DMS153 (cell line): ENCODE measurements at places on chromosomes 13 and 19.
A peak's percentile ranks its signal among the peaks of the same experiment; 100 is the strongest.

DNA sequence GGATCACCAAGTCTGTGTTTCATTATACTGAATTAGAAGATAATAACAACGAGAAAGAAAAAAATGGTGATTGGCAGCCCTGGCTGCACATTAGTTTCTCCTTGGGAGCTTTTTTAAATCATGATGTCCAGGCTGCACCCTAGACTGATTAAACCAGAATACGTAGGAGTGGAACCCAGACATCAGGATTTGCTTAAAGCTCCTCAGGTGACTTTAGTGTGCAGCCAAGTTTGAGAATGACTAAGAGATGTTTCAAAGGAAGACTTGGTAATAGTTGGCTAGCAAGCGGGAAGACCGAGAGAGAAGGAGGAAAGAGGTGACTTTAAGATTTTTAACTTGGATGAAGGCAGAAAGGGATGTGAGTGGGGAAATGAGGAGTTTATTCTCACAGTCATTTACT lies 71.4 kb upstream of the SERP2 start:
- DNase-seq: no peak

- DNase-seq: no peak
Measured at GRCh38 chr13:37344056-37344455, 238.6 kb upstream of the CSNK1A1L start.

DNA sequence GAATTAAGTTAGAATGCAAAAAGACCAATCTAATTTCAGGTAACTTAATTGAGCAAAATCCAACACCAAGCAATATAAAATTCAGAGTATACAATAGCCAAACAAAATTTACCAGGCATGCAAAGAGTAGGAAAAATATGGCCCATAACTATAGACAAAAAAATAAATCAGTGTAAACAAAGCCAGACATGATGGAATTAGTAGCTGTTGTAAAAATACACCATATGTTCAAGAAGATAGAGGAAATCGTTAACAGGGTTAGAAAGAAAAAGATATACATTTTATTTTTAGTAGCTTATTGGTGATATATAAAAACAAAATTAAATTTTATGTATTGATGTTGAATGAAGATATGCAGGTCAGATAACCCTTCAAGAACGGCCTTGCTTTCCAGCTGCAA lies 621.1 kb upstream of the MIR17HG start:
- no peak for DNase-seq

DNA sequence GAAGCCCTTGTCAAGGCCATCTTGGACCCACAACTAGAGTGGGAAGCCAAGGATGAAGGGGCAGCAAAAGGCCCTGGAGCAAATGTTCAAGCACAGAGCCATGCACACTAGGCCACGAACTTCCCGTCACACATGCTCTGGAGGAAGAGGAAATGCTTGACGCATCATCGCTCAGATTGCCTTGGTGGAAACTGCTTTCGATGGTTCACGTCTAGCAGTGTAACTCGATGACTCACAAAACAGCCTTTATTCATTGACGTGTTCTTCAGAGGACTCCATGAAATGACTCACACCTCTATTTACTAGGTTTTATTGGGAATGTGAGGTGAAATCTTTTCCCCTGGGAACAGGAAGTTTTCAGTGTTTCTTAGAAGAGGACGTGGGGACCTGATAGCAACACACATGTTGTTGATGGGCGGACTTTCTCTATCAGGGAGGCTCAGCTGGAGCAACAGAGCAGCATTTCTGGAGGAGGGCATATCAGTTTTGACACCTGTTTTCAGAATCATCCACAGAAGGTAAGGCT lies 79.8 kb upstream of the FLT1 start:
- DNase-seq: peak; percentile 65

- no peak for DNase-seq
Measured at GRCh38 chr19:934197-934840, 8.5 kb downstream of the ARID3A start.

- no peak for DNase-seq
Measured at GRCh38 chr19:41223431-41224234, 4.6 kb downstream of the AXL start.

DNA sequence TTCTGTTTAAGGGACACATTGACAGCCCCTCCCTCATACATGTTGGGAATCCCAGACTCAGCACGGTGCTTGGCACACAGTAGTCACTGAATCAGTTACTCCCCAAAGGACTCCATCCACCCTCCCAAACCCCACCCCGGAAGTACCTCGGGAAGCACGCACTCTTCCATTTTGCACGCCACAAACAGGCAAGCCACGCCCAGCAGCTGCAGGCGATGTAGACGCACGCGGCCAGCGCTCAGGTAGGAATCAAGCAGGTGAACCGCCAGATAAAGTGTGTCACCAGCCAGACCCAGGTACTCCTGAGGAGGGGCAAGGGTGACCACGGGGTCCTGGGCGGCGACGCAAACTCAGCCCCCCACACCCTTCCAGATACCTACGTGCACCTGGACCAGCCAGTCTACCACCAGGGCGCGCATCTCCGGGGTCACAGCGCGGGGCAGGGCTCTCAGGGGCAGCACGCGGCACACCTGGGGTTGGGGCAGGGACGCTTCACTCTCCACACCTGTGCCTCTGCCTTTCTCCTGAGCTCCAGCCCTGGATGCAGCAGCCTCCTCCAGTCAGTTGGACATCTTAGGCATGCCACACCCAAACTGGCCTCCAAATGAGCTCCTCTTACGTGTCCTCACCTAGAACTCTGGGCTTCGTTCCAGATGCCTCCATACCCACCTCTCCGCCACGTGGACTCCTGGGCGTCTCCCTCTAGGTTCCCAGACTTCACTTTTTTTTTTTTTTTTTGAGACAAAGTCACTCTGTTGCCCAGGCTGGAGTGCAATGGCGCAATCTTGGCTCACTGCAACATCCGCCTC lies 1.9 kb downstream of the CCNP start:
- DNase-seq: no peak

DNA sequence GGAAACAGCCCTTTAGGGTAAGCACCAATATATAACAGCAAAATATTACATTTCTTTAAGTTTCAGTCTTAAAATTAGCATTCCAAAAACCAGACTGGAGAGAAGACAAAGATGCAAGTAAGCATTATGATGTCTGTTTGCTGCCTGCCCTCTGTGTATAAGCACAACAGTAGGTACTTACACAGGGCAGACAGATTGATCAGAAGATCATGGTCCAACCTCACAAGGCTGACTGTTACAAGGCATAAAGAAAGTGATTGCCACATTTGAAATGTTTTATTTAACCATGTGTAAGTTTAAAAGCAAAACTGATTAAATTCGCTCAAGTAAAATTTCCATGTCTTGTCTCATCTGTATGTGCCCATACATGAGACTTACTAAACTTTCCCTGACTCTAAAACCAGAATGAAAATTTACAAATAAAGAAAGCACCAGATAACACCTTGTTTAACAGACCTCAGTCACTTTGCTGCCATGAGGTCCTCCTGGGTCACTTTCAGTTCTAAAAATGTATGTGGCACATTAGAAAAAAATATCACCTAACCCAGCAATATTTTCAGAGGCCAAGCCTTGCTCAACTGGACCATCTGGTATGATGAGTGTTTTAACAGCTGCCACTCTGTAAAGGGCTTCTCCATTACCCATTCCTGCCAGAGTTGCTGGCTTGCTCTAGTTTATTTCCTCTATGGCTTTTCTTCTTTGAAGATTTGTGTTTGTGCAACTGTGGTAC lies 297.0 kb downstream of the RBM26 start:
- peak; percentile 95 for DNase-seq

GRCh38 chr19:39432677-39433025 lies 3.1 kb downstream of the RPS16 start:
- DNase-seq: no peak

DNA sequence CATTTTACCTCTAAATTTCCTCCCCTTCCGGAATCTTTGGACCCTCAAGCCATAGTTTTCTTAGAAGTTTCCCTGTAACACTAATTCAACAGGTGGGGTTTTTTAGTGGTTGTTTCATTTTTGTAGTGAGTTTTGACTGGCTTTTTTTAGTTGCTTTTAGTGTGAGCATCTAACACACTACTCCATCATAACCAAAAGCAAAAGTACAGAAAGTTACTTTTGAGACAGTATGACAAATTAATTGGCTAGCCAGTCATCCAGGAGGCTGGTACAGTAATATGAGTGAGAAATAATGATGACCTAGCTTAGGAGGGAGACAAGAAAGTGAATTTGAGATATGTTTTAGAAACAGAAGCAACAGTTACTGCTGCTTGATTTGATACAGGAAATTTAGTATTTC lies 71.5 kb downstream of the DNAJC15 start:
- DNase-seq: no peak

DNA sequence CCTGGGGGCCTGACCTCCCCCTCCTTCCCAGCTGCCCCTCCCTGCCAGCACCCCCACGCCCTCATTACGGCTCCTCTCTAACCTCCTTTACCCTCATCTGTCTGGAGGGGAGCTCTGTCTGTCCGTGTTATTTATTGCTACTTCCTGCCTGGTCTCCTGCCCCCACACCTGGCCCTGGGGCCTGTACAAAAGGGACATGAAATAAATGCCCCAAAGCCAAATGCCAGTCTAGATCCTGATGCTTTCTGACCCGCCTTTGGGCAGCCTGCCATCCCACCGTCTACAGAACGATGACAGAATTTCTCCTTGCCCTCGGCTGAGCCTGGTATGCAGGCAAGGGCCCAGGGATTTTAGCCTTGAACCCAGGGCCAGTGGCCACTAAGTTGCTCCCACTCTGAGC lies 15.4 kb upstream of the CD22 start:
- DNase-seq: no peak

GRCh38 chr13:26590951-26591350 lies 33.5 kb downstream of the WASF3 start:
- DNase-seq: no peak

GRCh38 chr13:50908371-50908770 lies 1.2 kb upstream of the RNASEH2B start:
- no peak for DNase-seq

DNA sequence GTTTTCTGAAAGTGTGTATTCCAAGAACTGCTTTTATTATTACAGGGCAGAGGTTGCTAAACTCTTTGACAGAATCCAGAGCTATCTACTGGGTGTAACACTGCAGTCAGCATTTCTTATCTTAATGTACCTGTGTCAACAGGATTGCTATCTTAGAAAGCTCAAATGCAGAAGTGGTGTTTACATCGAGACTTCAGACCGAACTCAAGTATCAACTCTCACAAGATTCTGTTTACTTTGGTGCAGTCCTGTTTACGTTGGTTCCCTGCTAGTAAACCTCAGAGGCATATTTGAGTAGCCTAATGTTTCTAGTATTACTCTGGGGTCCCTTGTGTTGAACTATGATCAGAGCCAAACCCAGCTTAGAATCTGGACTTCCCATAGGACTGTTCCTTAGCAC lies 20.5 kb downstream of the SLC15A1 start:
- DNase-seq: no peak

GRCh38 chr13:92221916-92222315 lies 823.5 kb downstream of the GPC5 start:
- DNase-seq: no peak

- peak; percentile 30 for DNase-seq
Measured at GRCh38 chr13:94345374-94346195, 133.9 kb downstream of the DCT start.

- no peak for DNase-seq
Measured at GRCh38 chr19:1019980-1020867, 699 bp downstream of the TMEM259 start.

- no peak for DNase-seq
Measured at GRCh38 chr13:99254830-99255229, 3.3 kb downstream of the GPR18 start.

DNA sequence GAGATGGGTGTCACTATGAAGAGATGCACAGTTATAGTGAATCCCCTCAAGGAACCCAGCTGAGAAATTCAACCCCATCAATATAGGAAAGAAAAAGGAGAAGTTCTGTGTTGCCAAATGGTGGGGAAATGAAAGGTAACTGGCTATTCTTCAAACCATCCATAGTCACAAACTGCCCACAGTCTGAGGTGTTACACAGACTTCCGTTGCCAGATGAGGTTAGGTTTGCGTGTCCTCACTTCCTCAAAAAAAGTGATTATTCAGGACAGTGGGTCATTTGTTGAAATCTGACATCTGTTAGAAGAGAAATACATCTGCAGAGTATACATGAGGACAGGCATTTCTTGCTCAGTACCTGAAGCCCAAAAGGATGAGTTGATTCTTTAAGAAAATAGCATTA lies 9.0 kb downstream of the SIGLEC5 start:
- no peak for DNase-seq

DNA sequence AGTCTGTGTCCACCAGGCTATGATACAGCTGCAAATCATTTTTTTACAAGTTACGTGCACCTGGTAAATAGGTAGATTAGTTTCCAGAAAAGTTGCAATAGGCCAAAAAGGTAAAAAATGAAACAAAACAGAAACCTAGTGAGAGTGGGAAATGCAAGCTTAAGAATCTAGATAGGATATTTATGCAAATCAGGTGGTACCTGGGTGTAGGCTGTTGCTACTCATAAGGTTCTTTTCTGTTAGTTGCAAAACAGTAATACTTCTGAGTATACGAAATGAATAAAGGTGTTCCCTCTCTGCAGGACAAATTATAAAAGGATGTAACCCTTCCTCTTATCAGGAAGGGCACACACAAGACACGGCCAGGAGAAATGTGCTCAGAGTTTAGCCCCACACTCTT lies 97.9 kb downstream of the UGGT2 start:
- DNase-seq: no peak

DNA sequence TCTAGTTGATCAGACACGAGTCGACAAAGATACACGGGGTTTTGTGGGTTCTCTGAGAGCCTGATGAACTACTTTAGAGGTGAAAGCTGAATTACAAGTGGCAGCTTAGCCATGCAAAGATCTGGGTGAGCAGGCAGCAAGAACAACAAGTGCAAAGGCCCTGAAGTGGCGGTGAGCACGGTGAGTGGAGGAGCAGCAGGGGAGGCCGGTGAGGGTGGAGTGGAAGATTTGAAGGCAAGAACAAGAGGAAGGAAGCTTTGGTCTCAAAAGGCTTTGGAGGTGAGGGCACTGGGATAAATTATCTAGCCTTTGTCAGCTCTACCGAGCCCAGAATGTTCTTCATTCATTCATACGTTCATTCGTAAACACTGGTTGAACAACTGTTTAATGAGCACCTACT lies 1.4 kb downstream of the ZNF865 start:
- DNase-seq: no peak

DNA sequence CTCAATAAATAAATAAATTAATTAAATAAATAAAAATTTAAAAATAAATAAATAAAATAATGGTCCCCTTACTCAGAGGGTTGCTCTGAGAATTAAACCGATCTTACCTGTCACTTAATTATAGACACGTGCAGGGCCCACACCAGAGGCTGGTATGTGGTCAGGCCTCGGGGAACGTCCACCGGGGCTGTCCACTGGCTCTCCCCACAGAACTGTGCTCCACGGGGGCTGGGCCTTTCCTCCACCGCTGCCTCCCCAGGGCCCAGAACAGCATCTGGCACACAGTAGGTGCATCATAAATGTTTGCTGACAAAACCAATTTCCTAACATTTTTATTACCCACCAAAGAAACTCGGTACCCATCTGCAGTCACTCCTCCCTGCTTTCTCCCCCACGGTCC lies 69.2 kb downstream of the CEBPG start:
- DNase-seq: no peak

- no peak for DNase-seq
Measured at GRCh38 chr13:46846726-46847125, 49.8 kb upstream of the ESD start.

GRCh38 chr13:29535663-29536655 lies 59.5 kb downstream of the SLC7A1 start:
- DNase-seq: no peak

- DNase-seq: no peak
Measured at GRCh38 chr13:66855131-66855530, 375.0 kb downstream of the PCDH9 start.
